Cardiac muscle cell (in vitro differentiated cells and primary cell): ENCODE measurements at places on chromosomes 3 and 15.

GRCh38 chr3:27354588-27355203 is 14.5 kb downstream of the NEK10 start:
- DNase-seq: no peak

DNA sequence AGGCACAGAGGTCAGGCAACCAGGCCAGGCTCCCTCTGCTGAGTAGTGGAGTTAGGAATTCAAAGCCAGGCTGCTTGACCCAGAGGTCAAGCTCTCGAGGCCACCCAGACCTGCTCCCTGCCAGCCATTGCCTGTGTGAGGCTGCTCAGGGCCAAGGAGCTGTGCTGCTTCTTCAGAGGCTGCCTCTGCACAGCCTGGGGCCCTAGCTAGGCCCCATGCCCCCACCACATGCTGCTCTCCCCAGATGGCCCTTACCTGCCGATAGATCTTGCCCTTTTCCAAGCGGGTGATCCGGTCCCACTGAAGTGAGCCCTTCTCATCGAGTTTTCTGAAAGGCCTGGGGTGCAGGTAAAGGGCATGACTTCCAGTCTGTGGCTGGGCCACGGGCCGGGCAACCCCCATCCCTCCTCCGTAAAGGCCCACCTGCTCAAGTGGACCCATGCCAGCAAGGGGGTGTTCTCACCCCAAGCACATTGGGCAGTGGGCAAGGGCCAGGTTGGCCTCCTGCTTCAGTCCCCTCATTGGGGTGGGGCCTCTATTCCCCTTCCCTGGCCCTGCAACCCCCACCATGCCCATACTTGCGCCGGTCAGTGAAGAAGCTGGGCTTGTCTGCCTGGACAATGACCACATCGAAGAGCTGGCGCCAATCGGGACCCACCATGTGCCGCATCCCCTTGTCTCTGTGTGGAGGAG is 6.5 kb downstream of the NT5DC2 start:
- no peak for DNase-seq

DNA sequence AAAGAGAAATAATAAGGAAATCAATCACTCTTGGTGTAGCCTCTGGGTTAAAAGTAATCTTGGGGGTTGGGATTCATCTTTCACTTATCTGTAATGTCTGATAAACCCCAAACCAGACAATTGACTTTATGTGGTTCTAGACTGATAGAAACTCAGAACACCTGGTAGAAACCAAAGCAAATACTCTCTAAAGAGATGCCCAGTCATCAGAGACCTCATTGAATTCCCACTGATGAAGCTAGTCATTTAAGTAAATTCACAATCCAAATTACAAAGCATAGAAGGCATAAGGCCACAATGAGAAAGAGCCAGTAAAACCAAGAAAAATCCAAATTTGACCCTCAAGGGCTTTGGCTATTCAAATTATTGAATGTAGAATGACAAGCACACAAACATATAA is 250.6 kb downstream of the MBNL1 start:
- no peak for DNase-seq

- peak; percentile 1 for DNase-seq
Measured at GRCh38 chr3:56059731-56060130, 408.5 kb downstream of the ERC2 start.

- DNase-seq: no peak
Measured at GRCh38 chr3:175082631-175083030, 223.5 kb downstream of the NAALADL2 start.

DNA sequence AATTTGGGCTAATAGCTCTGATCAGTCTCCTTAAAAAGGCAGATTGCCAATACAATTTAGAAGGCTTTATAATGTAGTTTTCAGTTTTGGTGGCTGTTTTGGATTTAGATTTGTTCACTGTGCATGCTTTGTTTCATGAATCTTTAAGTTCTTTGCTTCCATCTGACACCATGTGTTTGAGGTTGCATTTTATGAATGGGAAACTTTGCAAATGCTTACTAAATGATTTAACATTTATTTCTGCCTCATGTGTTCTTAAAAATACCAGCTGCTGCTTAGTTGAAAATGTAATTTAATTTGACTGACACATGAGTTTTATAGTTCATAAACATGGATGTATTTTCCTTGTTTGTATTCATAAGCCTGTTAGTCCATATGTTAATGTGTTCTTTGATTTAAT is 78.6 kb downstream of the RNF13 start:
- no peak for DNase-seq

DNA sequence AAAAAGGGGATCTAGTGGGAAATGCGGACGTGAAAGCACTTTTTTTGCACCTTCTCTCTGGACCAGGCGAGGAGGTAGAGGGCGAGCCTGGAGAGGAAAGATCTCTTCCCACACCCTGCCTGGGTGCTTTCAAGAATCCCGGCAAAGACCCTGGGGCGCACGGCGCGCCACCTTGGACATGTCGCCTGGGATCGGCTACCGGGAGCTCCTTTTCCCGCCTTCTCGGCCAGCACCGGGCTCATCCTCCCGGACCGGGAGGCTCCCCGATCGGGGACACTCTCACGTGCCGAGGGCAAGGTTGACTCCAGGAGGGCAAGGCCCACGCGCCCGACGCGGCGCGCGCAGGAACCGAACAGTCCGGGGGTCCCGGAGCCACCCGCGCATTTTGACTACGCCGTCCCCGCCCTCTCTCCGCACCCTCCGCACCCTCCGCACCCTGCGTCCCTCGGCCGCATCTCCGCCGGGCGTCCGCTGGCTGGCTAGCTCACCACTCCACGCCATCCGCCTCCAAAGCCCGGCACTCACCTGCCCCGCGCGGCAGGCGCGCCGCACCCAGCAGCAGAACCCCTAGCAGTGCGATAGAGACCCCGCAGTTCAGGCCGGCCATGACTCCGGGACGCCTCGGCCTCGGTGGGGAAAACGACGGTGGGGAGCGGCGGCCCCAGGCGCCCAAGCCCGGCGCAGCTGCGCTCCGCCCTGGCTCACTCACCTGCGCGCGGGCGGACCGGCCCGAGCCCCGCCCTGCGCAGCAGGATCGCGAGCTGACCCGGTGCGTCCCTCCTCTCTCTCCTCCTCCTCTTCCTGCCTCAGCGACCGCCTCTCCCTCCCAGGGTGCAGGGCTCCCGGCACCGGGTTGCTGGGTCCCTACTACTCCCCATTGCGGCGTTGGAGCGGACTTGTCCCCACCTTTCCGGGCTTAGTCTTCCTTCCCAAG is at the start of gene CDCP1:
Gene CDCP1, minus strand, starts transcription at position 698 of the 934 bp plus-strand sequence. Its CDS starts 91 bp downstream, at position 607.
- no peak for DNase-seq
